ENCODE measurements at places on chromosomes 1 and 21.

DNA sequence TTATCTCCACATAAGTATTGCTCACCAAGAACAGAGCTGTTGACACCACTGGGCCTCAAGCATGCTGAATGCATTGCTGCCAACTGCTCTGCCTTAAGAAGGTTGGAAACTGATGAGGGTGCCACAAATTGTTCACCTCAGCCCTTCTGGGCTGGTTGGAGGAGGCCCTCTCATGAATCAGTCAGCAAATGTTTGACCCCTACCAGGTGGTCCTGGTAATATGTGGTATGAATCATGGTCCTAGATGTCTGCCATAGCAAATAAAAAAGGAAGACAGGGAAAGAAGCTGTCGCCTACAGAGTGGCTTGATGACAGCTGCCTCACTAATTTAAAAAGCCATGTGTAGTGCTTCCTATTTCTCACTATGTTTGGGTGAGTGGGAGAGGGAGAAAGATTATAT lies 12.2 kb downstream of the SPATA46 start:
- DNase-seq: no peak

GRCh38 chr1:67824766-67825165 lies 8.5 kb downstream of the GNG12 start:
- no peak for DNase-seq

GRCh38 chr21:38325216-38325615 lies 68.4 kb downstream of the KCNJ15 start:
- DNase-seq: no peak

- DNase-seq: no peak
These were observed 15.3 kb upstream of the AHCYL1 start for GRCh38 chr1:109969146-109969829.

GRCh38 chr21:15057285-15057684 lies 7.5 kb downstream of the NRIP1 start:
- no peak for DNase-seq

- DNase-seq: no peak
These were observed 375.3 kb downstream of the DUSP10 start for GRCh38 chr1:221366495-221367110.

GRCh38 chr1:183164340-183164739 lies 21.7 kb upstream of the LAMC2 start:
- DNase-seq: no peak

- DNase-seq: no peak
These were observed 93.6 kb downstream of the ZNF281 start for GRCh38 chr1:200316148-200316803.

DNA sequence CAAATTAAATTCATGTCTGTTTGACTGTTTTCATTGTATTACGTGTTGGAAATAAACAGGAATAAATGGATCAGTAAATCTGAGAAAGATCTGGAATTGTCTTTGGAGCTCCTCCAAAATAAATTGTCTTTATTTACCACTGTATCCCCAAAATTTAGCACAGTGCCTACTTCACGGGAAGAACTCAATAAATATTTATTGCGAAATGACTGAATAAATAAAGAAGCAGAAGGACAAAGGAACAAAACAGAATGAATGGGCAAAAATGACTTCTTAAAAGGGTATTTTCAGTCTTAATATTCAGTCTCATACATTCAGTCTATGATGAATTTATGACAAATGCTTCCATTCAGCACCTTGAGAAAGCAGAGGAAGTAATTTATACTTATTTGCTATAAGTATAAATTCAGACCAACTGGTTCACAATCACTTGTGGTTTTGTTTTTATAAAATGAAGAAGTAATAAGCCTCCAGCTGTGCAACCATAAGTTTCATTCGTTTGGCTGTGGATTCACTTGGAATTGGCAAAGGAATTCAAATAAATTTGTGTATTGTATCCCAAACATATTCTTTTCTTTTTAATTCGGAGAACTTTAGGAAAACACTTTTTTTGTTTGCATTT lies 19.2 kb upstream of the PRKAA2 start:
- no peak for DNase-seq

DNA sequence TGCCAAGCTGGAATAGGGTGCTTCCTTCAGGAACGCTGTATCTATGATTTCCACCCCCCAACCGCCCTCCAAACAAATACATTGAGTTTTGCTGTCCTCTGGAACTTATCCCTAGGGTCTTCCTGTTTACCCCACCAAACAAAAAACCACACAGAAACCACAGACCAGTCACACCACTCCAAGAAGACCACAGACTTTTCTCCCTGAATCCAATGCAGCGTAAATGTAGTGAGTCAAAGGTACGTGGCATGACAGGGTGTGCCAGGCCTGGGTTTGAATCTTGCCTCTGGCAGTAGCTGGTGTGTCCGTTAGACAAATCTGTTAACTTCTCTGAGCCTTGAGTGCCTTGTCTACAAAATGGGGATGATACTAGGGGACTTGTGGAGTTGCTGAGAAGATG lies 27.8 kb downstream of the ASAP3 start:
- no peak for DNase-seq

DNA sequence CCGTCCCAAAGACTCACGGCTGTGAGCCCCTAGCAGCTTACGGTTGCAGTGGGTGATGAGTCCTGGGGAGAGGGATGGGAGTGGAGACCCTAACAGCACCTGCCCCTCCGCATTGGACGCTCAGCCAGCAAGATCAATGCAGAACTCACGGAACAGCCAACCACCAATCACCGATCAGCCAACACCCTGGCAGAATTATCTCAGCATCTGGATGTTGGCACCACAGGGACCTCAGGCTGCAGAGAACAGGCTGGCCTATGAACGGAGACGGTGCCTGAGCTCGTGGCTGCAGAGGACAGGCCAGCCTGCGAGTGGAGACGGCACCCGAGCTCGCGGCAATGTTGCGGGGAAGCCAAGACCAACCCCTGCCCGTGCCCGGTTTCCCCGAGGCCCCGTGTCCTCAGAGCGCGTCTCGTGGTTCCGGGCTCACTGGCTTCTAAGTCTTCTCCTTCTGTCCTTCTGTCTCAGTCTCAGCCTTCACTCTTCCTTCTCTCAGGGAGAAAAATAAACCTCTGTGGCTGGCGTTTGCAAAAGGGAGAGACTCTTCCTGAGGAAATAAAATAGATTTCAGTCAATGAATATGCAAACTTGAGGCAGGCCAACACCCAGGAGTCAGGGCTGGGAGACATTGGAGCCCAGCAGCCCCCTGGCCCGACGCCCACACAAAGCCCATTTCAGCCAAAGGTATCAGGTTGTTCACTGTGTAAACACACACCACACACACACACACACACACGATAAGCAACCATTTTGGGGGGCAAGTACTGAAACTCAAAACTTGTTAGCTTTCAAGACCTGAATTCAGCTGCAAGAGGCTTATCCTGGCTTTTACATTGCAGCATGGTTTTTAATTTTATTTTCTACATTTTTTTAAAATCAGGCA lies 67.8 kb downstream of the SIK1 start:
- no peak for DNase-seq

- no peak for DNase-seq
These were observed 15.9 kb downstream of the HSPA13 start for GRCh38 chr21:14366998-14367397.

DNA sequence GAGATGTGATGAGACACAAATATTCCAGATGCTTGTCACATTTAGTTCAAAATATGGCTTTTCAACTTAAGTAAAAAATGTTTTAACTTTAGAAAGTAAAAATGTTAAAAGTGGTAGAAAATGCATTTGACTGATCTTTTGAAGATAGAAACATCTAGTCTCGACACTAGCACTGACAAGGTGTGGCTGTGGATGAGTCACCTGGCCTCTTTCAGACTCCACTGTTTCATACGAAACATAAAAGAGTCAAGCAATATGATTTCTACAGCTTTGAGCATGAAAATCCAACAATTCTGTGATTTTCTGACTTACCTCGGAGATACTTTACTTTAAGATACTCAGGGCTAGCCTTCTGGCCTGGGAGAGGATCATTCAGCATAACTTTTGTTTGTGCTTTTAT lies 47.7 kb downstream of the TTC13 start:
- DNase-seq: no peak

DNA sequence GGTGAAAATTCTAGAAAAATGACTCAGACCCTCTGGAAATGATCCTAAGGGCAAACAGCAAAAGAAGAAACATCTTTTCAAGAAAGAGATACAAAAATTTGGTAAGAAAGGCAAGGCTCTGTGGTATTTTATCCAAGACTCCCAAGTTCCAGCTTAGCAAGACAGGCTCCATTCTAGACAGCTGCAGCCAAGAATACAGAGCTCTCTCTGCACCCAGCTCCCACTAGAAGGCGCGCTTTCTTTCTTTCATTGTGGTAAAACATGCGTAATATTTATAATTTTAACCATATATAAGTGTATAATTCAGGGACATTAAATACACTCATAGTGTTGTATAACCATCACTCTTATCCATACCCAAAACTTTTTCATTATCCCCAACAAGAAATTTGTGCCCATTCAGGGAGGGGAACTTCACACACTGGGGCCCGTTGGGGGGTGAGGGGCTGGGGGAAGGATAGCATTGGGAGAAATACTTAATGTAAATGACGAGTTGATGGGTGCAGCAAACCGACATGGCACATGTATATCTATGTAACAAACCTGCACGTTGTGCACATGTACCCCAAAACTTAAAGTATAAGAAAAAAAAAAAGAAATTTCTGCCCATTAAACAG lies 2.2 kb upstream of the HFM1 start:
- DNase-seq: no peak

DNA sequence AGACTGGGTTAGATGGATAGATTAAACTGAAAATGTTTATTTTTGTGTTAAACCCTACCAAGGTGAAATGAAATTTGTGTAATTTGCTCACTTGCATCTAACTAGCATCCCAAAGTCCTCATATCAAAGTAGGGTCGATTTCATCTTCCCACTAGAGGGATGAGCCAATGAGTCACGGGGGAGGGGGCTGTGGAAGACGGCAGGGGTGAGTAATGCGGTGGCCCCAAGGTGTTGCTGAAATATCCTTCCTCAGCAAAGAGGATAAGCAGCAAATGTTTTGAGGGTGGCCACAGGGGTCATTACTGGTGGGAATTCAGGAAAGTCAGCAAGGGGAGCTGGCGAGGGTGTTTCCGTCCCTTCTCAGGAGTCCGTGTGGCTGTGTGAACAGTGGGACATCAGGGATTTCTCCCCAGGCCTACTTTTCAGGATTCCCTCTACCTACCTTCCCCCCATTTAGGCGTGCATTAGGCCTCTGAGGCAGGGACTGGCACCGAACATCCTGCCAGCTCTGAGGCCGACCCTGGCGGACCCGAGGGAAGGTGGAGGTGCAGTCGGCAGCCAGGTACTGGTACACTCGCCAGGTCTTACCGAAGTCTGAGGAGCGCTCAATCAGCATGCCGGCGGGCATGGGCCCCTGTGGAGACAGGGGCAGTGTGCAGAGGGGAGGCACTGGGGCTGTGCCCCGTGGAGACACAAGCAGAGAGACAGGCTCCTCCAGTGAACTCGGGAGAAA lies 18.1 kb downstream of the LAMB3 start:
- no peak for DNase-seq

DNA sequence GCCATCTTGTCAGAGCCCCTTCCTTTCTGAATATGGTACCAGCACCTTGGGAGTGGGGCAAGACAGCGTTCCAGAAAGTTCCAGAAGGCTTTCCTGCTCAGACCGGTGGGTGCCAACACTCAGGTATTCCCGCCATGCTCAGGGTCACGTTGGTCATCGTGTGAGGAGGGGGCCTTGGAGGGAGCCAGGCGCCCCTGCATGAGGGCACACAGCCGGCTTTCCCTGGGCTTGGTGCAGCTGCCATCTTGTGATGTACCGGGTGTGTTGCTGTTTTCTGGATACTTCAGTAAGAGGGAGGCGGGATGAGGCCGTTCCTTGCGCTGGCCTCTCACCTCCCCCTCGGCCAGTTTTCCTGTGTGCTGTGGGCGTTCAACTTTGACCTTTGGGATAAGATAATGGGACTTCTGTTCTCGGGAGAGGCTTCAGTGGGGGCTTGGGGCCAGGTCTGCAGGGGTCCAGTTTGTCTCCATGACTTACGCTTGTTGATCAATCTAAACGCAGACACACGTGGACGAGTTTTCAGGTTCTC lies 69.7 kb downstream of the PRDM16 start:
- no peak for DNase-seq

DNA sequence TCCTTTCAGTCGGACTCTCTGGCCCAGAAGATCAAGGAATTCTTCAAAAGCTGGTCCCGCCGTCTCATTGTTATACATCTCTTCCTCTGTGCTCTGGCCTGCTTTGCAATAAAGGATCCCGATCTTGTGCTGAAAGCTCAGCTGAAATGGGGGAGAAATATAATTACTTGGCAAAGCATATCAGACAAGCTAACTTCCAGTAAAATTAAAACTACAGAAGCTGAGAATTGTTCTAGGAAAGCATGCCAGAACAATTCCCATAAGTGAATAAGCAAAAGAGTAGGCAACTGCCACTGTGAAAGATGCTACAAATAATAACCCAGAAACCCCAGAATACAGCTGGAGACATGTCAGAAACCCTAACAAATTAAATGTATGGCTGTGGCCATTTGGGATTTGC lies 146.1 kb downstream of the SIPA1L2 start:
- no peak for DNase-seq

DNA sequence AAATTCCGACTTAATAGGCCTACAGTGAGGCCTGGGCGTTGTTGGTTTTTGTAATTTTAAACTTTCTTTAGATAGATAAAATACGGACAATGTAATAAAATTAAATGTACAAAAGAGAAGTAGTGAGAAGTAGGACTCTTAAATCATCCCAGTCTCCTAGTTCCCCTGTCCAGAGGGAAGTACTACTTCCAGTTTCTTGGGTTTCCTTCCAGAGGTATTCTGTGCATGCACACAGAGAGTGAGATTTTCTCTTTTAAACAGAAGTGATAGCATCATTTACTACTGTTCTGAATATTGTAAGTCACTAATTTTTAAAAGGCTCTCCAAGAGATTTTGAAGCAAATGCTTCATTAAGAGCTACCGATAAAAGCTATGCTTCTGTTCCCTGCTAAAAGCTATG lies 7.2 kb upstream of the FNBP1L start:
- DNase-seq: no peak

GRCh38 chr1:36642802-36643201 lies 160.1 kb upstream of the CSF3R start:
- DNase-seq: no peak

- DNase-seq: no peak
These were observed 18.6 kb upstream of the LDLRAP1 start for GRCh38 chr1:25524568-25525360.

- DNase-seq: no peak
These were observed 21.1 kb downstream of the NCF2 start for GRCh38 chr1:183569141-183569540.

DNA sequence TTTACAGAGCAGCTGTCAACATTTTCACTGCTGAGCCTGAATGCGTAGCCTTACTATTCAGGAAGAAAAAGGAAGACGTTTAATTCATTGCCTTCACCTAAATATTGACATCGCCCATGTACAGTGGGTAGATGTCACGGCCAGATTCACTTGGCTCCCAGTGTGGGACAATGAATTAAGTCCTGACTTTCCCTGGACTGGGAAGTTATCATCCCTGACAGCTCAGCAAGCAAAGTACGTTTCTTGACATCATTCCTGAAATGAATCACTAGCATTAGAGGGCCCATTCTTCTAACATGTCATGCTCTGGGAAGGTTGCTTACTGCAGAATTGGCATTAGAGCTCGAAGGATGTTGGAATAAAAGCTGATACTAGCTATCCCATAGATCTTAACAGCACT lies 37.8 kb downstream of the LRRC53 start:
- DNase-seq: no peak

Data from CD4-positive, alpha-beta memory T cell (primary cell).